ENCODE measurements at places on chromosomes 4 and X.

GRCh38 chrX:24405959-24406358, 45.5 kb downstream of the SUPT20HL1 start:
- no peak for DNase-seq

DNA sequence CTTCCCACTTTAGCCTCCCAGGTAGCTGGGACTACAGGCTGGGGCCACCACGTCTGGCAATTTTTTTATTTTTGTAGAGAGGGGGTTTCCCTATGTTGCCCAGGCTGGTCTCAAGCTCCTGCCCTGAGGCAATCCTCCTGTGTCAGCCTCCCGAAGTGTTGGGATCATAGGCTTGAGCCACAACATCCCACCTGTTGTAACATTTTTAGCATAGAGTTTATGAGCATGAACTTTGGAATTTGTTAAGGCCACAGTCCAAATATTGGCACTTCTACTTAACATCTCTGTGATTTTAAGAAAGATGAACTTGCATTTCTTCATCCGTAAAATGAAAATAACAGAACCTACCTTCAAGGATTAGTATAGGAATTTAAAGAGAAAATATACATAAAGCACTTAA, 445.6 kb downstream of the IQCM start:
- DNase-seq = no peak

DNA sequence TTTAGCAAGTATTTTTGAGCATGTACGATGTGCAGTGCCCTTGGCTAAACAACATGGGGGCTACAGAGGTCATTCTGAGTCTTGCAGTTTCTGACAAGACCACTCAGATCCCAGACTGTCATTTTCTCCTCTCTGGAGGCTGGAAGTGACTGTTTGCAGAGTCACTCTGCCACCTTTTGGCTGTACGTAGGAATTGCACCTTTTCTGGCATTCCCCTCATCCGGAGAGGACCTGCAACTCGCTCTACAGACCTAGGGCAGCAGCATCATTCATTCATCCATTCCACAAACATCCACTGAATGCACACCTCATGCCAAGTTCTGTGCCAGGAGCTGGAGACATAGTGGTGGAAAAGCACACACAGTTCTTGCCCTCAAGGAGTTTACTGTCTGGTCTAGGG, 160.4 kb upstream of the GPR101 start:
- no peak for DNase-seq

GRCh38 chrX:31423609-31424189, 351.9 kb upstream of the FTHL17 start:
- peak; percentile 0 for DNase-seq

DNA sequence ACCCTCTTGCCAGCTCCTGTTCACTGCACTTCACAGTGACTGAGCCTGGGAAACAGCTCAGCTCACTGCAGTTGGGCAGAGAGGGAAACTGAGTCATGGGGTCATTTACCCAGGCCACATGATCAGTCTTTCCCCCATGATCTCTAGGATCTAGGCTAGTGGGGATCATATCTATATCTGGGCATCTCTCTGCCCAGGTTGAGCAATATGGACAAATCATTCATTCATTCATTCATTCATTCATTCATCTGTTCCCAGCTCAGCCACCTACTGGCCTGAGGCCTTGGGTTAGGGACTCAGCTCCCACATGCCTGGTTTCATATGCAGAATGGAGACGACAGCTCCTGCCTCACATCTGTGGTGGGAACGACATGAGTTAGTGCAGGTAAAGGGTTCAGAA, 45.3 kb upstream of the HMX1 start:
- no peak for DNase-seq

DNA sequence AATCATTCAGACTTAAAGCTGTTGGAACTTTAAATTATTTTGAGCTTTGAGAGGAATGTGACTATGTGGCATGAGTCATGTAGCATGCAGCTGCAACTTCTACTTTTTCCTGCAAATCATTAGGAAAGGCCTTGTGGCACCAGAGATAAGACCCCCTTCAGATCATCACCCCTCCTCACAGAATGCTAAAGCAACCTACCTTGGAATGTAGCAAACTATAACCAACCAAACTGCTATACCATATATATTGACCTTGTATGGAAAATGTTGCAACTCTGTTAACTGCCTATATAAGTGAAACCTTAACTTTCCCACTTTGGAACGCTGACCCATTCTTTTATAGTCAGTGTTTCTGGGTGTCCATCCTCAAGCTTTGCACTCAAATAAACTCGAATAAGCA, 32.0 kb downstream of the ATXN3L start:
- DNase-seq = no peak

DNA sequence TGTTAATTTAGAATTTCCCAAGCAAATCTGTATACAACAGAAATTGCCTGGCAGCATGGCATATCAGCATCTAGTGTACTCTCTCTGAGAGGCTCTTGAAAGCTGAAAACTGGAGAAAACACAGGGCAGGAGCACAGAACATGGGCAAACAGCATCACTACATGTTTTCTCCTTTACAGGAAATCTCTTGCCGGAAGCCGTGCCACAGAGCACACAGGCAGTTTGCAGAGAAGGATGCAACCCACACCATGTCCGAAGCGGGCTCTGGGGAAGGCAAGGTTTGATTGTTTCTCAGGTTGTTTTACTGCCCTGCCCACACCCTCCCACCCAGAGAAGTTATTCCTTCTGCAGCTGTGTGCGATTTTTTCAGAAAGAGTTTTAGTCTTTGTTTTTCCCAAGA, 41.1 kb upstream of the FAM9C start:
- DNase-seq = no peak

DNA sequence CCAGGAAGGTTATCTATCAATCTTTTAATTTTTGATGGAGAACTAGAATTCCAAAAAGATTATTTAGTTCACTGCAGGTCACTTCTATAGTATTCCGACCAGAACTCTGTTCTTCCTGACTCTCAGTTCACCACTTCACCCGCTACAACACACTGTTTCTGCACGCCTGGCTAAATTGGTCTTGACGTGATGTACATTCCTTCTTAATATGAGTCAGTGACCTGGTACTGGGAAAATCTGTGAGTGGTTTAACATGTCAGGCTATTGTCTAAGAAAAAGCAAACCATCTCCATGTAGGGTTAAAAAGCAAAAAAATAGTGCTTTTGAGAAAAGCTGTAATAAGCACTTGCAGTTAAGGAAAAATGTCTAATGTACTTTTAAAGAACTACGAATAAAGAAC, 120.4 kb downstream of the NDST3 start:
- no peak for DNase-seq

DNA sequence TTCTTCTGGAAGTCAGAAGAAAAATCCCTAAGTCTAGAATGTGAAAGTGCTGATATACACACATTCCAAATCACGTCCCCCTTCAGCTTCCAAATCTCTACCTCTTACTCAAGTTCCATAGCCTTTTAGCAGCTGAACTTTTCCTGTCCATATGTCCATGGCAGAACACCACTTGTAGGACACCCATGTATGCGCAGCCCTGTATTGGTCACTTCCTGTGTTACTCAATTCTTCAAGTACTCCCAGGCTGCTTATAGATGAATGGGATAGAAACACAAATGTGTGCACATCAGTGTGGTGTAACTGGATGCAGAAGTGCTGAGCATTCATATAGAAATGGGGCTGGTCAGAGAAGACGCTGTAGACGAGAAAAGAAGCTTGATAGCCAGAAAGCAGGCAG, 18.8 kb downstream of the SRPX2 start:
- DNase-seq = no peak

DNA sequence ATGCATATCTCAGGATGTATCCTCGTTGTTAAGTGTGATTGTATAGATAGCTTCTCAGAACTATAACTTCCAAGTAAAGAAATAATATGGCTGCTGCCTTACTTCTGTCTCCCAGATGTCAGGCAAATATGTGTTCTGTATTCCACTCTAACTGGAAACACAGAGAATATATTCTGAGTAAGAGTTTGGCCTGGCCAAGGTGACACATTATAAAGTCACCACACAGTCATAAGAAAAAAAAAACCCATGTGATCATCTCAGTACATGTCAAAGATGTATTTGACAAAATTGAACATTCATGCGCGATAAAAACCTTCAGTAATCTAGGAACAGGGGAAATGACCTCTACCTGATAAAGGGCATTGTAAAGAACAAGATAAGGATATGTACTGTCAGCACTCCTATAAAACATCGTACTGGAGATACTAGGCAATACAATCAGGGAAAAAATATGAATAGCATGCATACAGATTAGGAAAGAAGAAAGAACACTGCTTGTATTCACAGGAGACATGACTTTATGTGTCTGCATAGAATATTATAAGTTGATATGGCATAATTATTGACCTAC, 207.1 kb downstream of the ZNF330 start:
- no peak for DNase-seq

DNA sequence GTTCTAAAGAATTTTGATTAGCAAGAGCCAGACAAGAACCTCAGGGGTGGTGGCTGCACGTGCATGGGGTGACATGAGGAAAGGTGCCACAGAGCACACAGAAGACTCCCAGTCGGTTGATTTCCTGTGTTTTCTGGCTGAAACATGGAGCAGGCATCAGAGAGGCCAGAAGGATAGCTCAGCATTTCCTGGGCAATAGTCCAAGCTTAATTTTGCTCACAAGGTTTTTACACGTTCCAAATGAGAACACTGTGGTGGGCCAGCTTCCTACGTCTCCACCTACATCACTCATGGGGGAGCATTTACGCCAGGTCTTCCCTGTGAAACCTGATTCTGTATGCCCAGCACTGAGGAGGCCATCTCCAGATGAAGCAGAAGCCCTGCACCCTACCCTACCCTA, 212.5 kb upstream of the CLNK start:
- DNase-seq = no peak

- DNase-seq = no peak
Observed at GRCh38 chr4:189098932-189099696, 841.6 kb upstream of the FRG1 start.

DNA sequence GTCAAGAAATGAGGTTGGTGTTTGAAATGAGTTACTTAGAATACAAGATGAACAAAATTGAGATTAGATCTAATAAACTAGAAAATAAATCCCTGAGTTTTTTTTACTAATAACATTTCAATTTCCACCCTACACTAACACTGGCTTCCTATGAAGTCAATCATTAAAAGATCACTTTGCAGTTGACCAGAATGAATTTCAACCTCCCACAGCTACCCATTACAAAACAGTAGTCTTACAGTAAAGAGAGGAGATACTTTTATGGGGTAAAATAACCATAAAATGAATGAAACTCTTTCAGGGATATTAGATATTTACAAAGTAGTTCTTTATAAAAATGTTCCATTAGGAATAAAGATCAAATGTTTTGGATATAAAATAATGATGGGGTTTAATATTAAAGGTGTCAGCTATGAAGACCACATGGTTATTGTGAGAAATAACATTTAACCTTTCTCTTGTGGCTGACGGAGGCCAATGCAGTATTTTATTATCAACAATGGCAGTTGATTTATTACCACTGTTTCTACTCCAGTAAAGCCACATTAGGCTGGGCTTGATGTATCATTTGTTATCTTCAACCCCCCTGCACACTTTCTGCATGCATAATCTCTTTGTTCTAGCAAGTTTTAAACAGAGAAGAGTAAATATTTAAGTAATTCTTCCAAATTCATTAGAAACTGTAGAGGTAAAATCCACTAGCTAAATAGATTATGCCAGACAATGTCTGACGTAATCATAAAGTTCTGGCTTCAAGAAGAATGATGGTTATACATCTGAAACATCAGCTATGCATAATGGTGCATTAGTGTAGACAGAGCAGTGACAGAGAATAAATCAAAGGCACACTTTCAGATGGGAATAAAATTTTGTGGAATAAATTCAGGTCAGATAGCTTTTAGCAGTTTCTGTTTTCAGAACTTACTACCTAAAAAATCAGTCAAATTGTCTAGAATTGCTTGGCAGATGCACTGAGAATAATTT, 516.6 kb downstream of the PCDH18 start:
- no peak for DNase-seq

DNA sequence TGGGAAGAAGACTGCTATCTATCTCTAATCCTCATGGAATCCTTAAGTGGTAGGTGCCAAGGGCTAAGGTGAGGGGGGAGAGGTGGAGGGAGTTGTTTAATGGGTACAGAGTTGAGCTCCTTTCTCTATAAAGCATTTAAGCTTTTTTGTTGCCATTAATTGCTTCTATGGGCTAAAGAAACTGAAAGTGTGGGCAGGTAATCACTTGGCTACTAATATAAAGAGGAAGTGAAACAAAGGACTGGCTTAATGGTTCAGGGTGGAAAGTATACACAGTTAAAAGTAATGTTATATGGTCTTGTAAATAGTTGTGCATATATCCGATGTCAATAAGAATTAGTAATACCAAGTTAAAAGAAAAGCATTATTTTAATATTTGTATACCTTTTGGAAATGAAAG, 83.9 kb downstream of the POLA1 start:
- no peak for DNase-seq

- DNase-seq = no peak
Observed at GRCh38 chrX:85622635-85623034, 243.2 kb upstream of the POF1B start.

DNA sequence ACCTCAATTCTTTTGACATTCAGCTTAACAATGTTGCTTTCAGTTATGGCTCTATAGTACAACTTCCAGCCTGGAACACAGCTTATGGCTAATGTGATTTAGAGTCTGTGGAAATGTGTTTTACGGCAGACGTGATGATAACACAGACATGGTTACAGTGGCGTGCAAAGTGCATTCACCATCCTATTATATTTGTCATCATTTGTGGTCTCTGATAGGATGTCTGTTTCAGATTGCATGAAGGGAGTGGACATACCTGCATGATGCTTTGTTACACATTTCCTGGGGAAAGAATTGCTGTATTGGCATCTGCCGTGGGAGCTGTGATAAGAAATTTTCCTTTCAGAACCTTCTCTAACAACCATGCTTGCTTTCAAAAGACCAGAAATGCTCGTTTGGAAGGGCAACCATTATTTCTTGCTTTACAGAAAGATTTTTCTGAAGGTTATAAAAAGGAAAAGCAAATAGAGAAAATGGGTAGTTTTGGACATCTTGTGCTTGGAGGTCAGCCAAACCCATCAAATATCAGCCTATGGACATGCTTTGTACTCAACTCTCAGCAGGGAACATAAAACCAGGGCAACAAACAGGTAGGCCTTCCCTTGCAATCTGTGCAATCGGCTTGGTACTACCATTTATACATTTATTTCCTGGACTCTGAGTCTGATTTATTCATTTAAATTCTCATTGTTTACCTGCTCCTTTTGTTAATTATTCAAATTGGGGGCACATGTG, 273.9 kb downstream of the TLL1 start:
- DNase-seq = no peak

GRCh38 chrX:124573468-124573867, 227.1 kb downstream of the SH2D1A start:
- DNase-seq = no peak

GRCh38 chr4:15213302-15213970, 211.2 kb downstream of the CPEB2 start:
- no peak for DNase-seq

- DNase-seq = no peak
Observed at GRCh38 chrX:150012647-150013381, 74.5 kb upstream of the EOLA2 start.

DNA sequence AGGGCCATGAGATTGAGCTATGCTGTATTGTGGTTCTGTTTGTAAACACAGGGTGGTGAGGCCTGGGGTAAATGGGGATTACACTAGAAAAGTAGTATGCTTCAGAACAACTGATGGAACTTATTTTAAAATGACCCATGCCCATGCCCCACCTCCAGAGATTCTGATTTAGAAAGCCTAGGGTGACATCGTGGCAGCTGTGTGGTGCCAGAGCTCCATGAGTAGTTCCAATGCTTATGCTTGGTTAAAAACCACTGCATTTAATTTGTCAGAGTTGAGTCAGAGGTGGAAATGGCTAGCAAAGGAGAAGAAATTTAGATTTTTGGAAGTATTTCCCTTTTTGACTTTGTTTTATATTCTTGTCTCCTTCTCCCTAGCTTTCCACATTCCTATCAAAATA, 63.4 kb upstream of the PDE5A start:
- no peak for DNase-seq
